ENCODE measurements at places on chromosomes 2 and 18.
A peak's percentile ranks its signal among the peaks of the same experiment; 100 is the strongest.

DNA sequence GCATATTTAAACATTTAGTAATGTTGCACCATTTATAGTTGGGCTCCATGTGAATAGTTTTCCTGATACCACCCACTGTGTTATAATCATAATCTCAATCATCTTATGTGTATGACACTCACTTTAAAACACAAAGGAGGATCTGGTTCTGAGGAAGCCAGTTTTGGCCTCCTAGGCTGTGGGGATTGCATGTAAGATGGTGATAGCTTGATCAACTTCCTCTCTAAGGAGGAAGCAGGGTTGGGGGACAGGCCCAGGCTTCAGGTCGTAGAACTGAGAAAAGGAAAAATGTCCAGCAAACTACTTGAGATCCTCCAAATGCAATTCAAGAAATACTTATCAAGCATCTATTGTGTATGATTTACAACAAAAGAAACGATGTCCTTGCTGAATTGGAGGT lies 4.9 kb upstream of the PPM1B start:
- no peak for DNase-seq

- no peak for DNase-seq
Measured at GRCh38 chr2:41775366-41776025, 272.3 kb upstream of the PKDCC start.

- DNase-seq, result no peak
Measured at GRCh38 chr2:27351802-27352598, 4.6 kb downstream of the GTF3C2 start.

DNA sequence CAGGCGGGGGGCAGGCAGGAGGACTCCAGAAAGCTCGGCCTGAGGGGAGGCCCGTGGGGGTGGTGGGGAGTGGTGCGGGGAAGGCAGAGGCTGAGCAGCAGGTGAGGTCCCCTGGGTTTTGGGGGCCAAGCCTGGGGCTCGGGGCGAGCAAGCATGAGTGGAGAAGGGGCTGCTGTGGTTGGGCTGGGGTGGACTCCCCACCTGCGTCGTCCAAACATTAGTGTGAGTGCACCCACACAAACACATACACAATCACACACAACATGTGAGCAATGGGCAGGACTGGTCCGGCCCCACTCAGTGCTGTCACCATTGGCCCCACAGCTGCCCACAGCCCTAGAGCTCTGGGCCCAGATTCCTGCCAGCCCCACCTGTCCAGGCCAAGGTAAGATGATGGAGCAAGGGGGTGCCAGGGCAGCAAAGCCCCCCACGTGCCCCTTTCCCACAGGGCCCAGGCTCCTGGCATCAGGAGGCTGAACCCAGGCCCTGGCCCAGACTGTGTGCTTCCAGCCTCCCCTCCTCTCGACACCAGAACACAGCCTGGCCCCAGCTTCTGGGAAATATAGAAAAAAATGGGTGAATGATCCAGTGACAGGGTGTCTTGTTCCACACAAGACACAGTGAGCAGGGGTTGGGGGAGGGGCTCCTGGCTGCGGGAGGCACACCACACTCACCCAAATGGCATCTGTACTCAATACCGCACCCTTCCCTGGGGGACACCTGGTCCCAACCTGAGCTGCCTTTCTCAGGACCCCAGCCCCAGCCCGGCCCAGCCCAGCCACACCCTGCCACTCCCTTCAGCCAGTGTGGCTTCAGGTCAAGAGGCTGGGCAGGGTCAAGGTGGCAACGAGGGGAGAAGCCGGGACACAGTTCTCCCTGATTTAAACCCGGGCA lies 463 bp upstream of the ALPP start:
- no peak for DNase-seq

GRCh38 chr2:46915281-46915810 lies at the start of gene MCFD2:
TSS of gene MCFD2 (minus strand) at chr2:46915806. CDS start at chr2:46909171, 6,635 bp downstream.
- DNase-seq, result no peak

DNA sequence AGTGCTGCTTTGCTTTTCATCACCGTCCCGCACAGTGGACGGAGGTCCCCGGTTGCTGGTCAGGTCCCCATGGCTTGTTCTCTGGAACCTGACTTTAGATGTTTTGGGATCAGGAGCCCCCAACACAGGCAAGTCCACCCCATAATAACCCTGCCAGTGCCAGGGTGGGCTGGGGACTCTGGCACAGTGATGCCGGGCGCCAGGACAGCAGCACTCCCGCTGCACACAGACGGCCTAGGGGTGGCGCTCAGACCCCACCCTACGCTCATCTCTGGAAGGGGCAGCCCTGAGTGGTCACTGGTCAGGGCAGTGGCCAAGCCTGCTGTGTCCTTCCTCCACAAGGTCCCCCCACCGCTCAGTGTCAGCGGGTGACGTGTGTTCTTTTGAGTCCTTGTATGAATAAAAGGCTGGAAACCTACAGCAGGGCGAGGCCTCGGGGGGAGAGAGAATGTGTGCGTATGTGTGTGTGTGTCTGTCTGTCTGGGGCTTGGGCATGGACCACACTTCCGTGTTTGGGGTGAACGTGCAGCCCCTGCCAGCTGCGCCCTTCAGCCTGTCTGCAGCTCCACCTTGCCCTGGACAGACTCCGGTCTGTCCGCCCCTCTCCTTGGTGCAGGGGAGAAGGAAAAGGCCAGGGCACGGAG lies 32.3 kb downstream of the GPC1 start:
- DNase-seq, result peak; percentile 56

All from right atrium auricular region (tissue), 2 donors.